ENCODE measurements at places on chromosomes 16 and 17.

DNA sequence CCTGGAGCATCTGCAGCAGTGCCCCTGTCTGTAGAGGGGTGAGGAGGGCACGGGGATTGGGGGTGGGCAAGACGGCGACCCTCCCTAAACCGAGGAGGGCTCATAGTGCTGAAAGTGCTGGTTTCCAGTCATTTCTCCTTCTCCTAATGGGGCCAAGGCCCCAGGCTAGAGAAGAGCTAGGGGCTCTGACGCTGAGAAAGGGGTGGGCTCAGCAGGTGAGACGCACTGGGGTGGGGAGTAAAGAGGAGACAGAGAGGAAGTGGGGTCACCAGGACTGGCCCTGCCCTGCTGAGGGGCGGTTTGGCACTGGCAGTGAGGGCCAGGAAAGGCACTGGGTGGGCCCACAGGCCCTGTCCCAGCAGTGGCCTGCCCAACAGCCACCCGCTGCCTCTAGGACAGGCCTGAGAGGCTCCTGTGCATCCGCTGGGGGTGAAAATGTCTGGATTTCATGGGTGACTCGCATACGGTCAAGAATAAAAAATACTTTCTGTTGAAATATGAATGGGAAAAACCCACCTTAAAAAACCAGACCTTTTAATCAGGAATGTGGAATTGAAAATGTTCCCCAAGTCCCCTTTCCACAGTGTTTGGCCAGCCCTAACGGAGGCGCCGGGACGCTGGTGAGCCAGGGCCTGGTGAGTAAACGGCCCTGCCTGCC is 122.4 kb upstream of the SMURF2 start:
- DNase-seq = no peak

GRCh38 chr17:57636985-57637665 is 108.0 kb downstream of the CCDC182 start:
- no peak for DNase-seq

DNA sequence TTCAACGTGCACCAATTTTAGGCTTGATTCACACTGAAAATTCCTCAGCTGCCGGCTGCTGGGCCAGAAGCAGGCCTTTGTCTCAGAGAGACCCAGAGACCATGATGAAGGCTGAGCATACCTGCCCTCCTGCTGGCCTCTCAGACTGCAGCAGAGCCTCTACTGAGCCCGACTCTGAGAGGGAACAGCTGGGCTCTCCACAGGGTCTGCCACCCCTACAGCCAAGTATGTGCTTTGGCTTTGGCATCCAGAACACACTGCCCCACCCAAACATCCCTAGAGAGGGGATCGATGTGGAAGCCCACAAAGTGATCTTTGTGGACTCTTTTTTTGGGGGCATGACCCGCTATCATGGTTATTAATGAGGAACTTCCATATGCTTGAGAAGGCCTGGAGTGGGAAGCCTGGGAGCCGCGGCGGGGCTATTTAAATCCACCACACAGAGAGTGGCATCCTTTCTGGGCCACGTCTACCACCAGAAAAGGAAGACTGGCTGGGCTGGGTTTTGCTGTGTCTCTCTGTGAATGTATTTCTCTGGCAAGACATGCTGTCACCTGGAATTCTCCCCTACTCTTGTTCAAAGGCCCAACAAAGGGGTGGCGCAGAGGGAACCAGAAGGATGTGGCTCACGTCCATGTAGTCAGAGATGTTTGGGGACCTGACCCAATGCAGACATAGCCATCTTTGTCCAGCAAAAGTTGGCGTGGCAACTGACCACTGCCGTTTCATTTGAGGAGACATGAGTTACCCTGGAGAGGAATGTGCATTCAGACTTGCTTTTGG is 69.3 kb downstream of the GNAO1 start:
- no peak for DNase-seq

- no peak for DNase-seq
Measured at GRCh38 chr16:28062847-28063521, 530 bp downstream of the GSG1L start.

- no peak for DNase-seq
Measured at GRCh38 chr17:21285164-21286065, 904 bp downstream of the MAP2K3 start.

DNA sequence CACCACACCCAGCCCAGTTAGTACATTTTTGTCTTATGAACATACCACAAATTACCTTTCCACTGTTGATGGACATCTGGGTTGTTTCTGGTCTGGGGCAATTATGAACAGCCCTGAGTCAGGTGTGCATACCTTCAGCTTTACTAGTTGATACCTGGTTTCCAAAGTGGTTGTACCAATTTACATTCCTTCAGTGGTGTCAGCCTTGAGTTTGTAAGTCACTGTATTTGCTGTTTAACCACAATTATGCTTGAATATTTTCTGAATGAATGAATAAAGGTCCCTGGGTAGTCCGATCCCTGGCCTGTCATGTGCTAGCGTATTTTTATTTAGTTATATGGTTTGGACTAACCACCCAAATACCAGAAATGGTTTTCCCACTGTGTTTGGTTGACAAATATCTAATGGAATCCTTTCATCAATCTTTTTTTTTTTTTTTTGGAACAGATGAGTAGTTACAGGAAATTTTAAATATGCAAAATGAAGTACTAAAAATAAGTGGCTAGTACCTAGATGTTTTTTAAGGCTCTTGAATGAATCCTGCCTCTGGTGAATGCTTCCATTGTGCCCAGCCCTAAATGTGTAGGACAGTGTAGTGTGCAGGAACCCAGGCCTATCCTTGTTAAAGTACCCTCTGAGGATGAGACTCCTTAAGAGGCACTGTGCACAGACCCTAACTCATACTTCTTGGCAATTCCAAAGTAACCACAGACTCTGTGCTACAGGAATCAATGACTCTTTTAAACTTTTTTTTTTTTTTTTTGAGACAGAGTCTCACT is 3.7 kb downstream of the DUSP14 start:
- DNase-seq = no peak

GRCh38 chr17:37659925-37660324 is 16.7 kb upstream of the DDX52 start:
- no peak for DNase-seq

- DNase-seq = no peak
Measured at GRCh38 chr16:80116711-80117110, 424.1 kb upstream of the DYNLRB2 start.

- DNase-seq = no peak
Measured at GRCh38 chr17:34902831-34903547, 58.3 kb downstream of the CCT6B start.

- DNase-seq = no peak
Measured at GRCh38 chr16:64428463-64429113, 693.3 kb downstream of the CDH11 start.

DNA sequence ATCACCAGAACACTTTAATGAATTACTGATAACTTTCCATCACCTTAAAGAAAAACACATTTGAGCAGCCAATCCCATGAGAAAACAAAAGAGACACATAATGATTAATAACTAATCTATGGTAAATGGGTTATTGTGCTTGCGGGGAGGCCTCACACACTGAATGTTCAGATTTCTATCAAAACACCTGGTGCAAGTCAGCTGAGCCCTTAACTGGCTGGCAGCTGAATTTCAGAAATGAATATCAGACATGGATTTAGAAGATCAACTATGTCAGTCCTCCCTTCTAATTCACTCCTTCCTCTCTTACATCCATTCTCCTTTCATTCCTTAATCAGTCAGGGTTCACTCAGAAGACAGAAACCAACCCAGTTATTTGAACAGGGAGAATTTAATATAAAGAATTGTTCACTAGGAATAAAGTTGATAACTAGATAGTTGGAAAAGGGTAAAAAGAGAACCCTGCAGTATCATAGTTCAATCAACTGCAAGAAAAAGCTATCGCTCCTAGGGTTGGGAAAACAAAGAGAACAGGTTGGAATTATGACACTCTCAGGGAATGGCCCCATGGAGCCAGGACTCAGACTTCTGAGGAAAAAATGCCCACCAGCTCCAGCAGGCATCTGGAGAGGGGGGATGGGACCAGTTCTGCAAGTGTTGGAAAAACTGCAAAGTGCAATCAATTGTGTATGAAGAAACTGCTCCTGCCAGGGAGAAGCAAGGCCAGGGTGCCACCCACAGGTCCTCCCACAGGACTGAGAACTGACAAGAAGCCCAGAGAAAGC is 577.1 kb upstream of the CDH5 start:
- no peak for DNase-seq

DNA sequence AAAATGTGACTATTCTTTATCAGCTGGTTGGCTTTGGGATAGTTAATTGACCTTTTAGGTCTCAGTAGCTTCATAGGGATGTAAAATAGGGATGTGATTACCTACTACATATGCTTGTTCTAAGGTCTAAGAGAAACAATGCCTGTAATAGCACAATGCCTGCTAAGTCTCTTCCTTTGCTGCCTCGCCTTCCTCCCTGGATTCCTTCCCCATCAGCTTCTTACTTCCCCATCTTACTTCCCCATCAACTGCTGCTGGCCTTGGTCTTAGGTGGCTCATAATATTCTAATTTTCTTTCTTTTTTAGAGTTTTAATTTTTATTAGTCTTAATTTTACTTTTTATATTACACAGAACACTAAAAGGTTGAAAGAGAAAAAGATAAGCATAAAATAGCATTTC is 59.2 kb upstream of the GOT2 start:
- no peak for DNase-seq

- DNase-seq = no peak
Measured at GRCh38 chr17:48290378-48290777, 139.6 kb downstream of the SKAP1 start.

GRCh38 chr16:53220585-53220984 is 165.8 kb downstream of the CHD9 start:
- no peak for DNase-seq

GRCh38 chr16:88614818-88615580 is 23.4 kb upstream of the IL17C start:
- DNase-seq = no peak

GRCh38 chr16:630249-630814 is 453 bp upstream of the WFIKKN1 start:
- DNase-seq = no peak

- no peak for DNase-seq
Measured at GRCh38 chr16:27511657-27512448, 37.9 kb downstream of the GTF3C1 start.

DNA sequence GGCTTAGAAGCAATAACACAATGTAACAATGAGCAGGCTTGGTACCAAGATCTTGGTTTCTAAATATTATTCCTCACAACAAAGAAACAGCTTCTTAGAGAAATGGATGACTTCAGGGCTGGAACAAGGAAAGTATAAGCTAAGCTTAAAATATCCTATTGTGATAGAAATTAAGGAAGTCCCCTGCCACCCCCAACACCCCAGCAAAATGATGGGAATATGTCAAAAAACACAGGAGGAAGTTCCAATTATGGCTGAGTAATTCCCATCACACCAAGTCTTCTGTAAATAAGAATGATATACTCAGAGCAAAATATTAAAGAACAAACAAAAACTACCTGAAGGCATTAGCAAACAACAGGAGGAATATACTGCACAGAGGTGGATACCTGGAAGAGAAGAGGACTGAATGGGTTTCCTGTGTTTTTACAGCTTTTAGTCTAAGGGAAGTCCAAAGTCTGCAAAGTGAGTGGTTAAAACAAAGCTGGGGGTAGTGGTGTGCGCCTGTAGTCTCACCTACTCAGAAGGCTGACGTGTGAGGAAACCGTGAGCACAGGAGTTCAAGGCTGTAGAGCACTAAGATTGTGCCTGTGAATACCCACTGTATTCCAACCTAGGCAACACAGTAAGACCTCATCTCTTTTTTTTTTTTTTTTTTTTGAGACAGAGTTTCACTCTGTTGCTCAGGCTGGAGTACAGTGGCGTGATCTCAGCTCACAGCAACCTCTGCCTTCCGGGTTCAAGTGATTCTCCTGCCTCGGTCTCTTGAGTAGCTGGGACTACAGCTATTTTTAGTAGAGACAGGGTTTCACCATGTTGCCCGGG is 17.1 kb upstream of the ATP6V0A1 start:
- no peak for DNase-seq

DNA sequence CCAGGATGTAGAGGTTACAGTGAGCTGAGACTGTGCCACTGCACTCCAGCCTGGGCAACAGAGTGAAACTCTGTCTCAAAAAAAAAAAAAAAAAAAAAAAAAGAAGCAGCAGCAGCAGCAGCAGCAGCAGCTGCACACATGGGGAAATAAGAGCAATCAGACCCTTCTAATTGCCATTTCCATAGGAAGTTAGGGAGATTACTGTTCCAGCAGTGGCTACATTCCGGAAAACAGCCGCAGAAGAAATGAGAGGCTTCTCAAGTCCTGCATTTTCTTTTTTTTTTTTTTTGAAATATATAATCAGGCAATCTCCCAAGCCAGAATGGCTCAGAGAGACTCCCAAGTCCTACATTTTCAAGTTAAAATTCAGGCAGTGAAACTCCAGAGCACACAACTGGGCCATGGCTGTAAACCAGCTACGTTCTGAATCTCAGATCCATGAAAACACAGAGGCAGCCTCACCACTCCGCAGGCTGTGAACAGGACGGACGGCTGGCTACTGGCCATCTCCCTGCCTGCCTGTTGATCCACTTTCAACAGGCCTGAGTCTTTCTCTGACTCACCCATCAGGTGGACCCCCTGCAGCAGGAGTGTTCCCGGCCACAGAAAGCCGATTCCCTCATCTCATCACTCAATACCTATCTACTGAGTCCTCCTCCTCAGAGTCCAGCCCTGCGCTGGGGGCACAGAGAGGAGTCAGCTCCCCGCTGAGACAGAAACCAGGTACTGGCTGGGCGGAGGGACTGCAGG is 15.0 kb downstream of the TRPV1 start:
- DNase-seq = no peak

DNA sequence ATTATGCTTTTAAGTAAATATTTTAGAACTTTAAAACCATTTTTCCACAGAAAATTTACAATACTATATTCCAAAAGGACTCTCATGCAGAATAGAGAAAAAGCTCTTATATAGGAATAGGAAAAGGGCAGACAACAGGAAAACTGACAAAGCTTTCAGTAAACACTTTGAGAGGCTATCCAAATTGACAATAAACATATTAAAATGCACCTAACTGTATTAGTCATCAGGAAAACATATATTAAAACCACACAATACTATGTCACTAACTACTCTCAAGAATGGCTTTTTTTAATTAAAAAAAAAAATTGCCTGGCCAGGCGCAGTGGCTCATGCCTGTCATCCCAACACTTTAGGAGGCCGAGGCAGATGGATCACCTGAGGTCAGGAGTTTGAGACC is 77.3 kb downstream of the CEP112 start:
- DNase-seq = no peak

DNA sequence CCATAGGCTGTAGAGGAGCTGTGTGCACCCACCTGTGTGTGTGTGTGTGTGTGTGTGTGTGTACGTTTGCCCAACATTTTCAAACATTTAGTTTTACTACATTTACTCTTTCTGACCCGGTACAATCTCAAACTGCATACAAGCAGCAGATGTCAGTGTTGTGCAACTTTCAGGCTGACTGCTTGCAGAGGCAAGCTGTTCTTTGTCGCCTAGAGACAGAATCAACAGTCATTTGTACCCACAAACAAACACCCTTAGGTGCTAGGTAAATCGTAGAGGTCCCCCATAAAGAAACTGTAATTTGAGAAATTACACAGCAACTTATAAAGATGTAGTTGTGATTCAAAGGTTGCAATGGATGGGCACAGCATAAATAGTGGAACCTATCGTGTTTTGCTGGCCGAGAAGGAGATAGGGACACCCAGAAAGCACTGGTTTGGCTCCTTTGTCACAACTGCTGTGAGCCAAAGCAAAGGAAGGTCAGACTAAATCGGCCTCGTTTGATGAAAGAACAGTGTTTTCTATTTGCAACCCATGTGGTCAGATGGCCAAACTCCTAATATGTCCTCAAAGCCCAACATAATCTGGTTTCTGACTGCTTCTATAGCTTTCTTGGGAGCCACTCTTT is 478.4 kb downstream of the TOX3 start:
- no peak for DNase-seq

Measured in stimulated activated CD4-positive, alpha-beta T cell treated with anti-CD3 and anti-CD28 coated beads, Interleukin-4, amount 100 ng/mL, for 48 hours (primary cell).